ENCODE measurements at places on chromosomes 13 and 19.

DNA sequence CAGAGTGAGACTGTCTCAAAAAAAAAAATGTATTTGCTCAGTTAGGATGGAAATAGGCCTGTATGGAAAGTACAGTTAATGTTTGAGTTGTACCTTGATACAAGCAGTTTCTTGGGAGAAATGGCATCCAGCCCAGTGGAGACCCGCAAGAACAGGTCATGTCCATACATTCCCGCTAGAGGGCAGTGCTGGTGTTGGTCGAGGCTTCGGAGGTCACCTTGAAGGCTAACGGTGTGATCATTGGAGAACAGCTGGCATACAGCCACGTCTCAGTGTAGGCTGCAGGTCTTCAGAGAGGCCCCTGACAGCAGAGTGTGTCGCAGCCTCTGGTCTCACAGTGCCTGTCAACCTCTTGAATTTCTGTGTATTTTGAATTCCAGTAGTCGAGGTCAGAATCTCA, 7.5 kb downstream of the ZNF610 start:
- DNase-seq, result no peak

GRCh38 chr13:40136896-40137295, 481.4 kb downstream of the COG6 start:
- DNase-seq, result no peak

DNA sequence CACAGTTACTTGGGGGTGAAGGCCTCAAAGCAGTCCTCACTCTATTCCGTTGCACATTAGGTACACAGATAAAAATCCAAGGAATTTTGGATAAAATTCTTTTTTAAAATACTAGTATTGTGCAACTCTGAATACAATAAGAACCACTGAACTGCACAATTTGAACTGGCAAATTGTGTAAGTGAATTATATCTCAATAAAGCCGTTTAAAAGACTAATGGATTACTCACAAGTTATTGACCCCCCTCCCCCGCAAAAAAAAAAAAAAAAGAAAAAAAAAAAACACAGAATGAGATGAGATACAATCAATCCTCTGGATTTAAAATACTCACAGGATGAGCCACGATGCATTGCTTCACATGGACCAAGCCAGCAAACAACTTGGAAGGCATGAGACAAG, 86.4 kb downstream of the CRYL1 start:
- no peak for DNase-seq

DNA sequence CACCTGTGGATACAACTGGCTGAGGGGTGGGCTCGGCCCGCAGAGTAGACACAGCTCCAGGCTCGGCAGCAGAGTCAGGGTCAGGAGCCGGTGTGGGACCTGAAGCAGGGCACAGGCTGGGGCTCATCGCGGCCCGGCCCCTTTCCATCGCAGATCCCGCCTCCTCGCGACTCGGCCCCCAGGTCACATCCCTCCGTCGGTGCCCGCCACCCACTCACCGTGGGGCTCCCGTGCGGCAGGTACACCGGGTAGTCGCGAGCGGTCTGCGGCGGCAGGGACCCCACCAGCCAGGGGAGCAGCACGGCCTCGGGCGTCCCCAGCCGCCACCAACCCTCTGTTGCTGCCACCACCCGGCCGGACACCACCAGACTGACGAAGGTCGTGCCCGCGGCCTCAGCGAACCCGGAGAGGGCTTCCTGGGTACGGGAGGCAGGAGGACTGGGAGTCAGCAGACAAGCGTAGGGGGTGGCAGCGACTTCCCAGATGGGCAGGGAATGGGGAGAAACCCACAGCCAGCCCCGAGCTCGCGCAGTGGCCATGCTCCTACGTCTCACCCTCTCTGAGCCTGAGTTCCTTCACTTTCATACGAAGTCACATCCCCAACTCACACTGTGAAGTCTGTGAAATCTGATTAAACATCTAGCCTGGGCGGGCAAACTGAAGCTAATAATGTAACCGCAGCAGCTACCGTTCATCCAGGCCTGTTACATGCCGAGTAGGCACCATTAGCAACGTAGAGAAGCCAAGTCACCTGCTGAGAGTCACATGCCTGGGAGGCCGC, 3.7 kb downstream of the FUZ start:
- no peak for DNase-seq

- no peak for DNase-seq
Measured at GRCh38 chr19:13118424-13119193, 545 bp downstream of the NACC1 start.

DNA sequence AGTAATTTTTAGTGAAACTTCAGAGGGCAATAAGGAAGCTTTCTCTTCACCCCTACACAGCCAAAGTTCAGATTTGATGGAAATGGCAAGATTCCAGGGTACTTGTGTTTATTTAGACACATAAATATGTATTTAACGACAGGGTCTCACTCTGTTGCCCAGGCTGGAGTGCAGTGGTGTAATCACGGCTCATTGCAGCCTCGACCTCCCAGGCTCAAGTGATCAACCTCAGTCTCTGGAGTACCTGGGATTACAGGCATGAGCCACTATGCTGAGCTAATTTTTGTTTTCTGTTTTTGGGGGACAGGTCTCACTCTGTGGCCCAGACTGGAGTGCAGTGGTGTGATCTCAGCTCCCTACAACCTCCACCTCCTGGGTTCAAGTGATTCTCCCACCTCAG, 2.0 kb upstream of the SYCE2 start:
- DNase-seq, result no peak

- no peak for DNase-seq
Measured at GRCh38 chr19:37413313-37414084, 42.6 kb downstream of the ZNF527 start.
